ENCODE measurements at places on chromosomes 4 and X.

- DNase-seq = peak; percentile 84
These were observed 61.4 kb upstream of the TRIM2 start for GRCh38 chr4:153142700-153143438.

DNA sequence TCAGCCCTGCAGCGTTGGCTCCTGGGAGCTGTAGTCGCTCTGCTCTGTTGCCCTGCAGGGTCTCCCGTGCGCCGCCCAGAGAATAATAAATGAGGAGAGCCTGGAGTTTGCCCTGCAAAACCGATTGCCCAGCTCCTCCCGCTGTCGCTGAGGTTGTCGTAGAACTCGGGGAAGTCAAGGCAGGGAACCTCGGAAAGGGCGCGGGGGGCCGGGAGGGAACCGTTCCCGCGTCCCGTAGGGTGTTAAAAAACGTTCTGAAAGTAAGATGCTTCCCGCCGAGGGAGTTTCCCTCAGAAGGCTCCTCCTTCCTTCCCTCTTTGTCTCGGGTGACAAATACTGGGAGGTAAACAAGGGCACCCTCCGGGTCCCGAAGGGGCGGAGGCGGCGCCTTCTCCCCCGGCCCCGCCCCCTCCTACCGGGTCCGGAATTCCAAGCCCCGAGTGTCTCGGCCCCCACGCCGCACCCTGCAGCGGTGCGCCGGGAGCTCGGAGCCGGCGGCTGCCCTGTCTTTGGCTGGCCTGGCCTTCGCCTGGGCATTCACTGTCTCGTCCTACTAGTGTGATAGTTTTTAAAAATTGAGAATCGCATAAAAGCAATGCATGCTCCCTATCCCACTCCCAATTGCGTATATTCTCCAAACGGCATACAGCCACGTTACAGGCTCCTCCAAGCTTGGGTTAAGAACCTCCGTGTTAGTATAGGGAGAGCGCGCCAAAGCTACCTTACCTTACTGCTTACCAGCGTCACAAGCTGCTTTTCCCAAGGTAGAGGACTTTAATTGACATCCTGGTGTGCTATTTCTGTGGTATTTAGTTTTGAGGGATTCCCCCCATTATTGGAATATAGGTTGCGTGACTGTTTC, 964 bp upstream of the HMGB2 start:
- peak; percentile 93 for DNase-seq

DNA sequence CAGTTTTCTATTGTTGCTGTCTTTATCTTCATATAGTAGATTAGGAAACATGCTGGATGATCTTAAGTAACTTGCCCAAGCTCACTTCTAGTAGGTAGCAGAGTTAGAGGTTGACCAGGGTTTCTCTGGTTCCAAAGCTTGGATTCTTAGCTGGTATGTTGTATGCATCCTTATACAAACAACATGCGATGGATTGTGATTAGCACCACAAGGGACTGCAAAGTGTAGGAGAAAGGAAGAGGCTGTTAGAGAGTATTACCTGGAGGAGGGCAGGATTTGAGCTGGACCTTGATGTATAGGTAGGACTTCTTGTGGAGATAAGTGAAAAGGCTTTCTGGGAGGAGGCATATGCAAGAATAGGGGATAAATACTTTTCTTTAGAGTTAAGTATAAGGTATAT, 5.6 kb downstream of the STIM2 start:
- DNase-seq = no peak

DNA sequence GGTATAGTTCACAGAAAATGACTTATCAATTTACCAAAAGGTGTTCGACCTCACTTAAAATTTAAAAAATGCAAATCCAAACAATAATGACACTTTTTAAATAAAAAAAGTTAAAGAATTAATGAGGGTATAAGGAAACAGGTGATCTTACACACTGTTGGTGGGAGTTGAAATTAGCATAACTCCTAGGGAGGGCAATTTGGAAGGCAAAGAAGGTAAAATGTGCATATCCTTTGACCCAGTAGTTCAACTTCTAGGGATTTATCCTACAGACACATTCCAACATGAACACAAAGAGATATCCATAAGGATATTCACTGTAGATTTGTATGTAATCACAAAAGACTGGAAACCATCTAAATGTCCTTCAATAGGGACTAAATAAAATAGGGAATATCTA, 143.8 kb upstream of the DGKK start:
- DNase-seq = no peak

- no peak for DNase-seq
These were observed 79.4 kb downstream of the NLGN4X start for GRCh38 chrX:6149060-6149872.

DNA sequence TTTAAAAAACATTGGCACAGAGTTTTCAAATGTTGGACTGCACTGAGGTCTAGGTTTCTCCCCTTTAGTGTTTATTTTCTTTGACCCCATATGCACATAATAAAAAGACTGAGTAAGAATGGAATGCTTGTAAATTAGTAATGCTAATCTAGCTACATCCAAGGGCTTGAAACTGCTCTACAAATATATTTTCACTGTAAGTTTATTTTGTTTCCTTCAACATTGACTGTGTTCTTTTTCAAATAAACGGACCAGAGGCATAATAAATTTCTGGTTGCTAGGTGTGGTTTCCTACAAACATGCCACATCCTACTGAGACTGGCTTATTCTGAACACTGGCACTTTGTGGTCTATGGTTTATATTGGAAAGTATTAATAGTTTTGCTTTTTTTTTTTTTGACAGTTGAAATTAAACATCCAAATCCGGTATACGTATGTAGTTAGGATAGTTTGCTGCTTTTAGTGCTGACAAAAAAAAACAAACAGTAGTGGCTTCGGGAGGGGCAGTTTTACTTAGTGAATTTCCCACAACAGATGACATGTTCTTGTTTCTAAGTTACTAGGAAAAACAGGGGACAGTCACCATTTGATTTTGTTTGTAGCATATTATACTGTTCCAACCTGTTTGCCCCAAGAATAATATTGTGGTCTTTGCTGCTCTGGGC, 13.2 kb downstream of the CA5B start:
- DNase-seq = no peak

DNA sequence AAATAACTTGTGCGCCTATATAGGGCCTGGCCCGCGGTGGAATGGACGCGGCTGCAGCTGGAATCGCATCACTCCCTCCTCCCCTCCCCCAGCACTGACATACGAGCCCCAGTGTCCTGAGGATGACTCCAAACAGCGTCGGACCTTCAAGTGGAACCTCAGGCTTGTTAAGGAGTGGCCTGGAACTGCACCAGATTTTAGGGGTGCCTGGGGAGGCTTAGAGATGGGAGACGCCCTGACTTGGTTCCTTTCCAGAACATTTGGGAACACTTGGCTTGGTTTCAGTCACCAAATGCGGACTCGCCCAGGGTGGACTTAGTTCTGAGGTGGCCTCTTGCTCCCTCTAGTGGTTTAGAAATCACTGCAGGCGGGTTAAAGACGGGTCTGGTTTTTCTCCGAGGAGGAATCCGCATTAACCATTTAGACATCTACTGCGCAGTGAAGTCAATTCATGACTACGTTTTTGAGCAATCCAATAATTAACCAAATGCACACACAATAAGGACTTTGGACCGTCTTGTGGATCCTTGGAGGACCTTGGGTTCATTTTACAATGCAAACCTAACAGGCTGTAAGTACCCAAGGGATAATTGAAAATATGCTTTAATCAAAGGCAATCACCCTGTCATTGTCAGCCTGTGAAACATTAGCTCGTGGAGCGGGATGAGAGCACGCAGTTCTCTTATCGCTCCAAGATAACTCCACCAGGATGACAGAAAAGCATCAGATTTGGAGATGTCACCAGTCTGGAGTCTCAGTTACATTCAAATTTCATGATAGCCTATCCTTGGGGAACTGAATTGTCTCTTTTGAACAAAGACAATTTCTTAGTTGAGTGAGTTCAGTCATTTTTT, 11.2 kb upstream of the PDGFRA start:
- peak; percentile 87 for DNase-seq

DNA sequence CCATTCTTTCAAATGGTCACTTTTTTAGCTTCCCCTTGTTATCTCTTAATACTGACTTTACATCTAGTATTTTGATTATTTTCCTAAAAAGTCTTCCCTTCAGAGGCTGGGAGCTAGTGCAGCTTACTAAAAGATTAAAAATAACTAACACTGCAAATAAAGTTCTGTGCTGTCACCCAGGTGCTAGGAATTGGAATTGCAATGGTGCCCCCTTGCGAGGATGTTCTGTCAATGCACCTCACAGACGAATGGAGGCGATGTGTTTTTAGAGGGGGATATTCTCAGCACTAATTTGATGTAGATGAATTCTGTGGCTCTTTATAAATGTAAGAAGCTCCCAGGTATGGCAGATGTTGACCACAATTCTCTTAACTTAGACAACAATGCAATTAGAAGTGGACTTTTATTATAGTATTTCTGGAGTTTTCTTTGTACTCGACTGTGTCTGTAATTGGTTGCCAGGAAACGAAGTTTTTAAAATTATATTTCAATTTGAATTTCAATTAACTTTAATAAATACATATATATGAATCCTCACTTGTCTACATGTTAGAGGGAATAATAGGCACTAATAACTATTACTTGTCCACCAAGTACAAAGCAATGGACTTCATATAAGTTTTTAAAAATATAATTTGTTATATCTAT, 22.0 kb upstream of the SMIM31 start:
- peak; percentile 50 for DNase-seq

- DNase-seq = no peak
These were observed 20.6 kb downstream of the LYAR start for GRCh38 chr4:4269331-4269731.

DNA sequence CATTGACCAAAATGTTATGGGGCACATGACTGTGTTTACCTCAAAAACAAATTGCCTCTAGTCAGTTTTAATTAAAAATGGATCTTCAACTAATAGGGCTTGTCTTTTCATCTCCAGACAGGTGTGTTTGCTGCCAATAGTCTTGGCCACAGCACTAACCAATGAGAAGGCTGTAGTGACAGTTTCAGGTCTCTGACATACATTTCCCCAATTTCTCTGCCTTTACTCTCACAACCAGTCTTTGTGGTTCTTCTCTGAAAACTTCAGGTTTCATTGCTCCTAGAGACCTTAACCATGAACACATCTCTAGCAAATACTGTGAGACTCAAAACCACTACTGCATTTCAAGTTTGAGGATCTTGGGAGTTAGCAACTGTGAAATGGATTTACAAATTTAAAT, 3.5 kb upstream of the EDNRA start:
- no peak for DNase-seq

GRCh38 chr4:79227860-79228259, 98.0 kb downstream of the NAA11 start:
- DNase-seq = no peak

DNA sequence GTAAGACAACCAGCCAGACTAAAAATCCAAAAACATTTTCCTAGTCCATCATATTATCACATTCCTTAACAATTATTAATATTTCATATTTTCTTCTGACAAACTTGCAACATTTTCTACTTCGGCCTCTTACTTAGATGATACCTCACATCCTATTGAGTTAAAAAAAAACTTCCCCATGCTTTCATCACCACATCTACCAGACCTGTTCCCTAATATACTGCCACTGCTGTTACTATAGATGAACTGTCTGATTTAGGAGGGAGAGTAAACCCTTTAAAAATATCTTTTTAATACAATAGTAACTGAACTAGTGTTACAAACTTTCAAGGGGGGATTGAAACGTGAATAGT, 1.5 kb downstream of the FAM200B start:
- DNase-seq = peak; percentile 61

DNA sequence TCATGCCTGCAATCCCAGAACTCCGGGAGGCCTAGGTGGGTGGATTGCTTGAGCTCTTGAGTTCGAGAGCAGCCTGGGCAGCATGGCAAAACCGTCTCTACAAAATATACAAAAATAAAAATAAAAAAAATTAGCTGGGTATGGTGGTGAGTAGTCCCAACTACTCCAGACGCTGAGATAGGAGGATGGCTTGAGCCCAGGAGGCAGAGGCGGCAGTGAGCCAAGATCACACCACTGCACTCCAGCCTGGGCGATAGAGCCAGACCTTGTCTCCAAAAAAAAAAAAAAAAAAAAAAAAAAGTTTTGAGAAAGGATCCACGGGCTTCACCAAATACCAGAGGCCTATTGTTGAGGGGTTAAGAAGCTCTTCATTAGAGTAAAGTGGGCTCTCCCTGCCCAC, 8.0 kb downstream of the SUPT20HL2 start:
- DNase-seq = no peak

- peak; percentile 42 for DNase-seq
These were observed 72.3 kb upstream of the TNMD start for GRCh38 chrX:100512471-100512870.

DNA sequence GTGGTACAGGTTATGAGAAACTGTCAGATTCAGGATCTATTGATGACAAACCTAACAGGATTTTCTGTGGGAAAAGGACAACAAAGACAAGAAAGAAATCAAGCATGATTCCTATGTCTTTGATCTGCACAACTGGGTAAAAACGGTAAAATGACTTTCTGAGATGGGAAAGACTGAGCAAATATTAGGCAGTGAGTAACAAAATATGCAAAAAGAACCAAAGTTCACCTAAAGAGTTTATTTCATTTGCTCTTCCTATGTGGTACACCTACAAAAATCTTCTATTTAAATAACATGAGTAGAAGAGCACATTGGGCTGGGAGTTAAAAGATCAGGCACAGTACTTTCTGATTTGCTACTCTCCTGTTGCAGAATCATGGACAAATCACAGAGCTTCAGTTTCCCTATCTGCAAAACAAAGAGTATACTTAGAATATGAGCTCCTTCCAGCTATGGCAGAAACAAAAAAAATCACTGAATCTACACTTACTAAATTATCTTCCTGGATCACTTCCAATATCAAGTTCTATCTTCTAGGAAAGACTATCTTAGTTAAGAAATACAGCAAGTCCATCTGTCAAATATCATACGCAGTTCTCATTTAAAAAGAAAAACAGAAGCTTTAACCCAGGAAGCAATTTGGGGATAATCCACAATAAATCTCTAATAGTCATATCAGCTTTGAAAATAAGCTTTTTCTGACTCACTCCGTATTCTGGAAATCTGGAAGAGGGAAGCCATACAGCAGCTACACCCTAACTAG, 37.4 kb downstream of the NFXL1 start:
- DNase-seq = no peak

DNA sequence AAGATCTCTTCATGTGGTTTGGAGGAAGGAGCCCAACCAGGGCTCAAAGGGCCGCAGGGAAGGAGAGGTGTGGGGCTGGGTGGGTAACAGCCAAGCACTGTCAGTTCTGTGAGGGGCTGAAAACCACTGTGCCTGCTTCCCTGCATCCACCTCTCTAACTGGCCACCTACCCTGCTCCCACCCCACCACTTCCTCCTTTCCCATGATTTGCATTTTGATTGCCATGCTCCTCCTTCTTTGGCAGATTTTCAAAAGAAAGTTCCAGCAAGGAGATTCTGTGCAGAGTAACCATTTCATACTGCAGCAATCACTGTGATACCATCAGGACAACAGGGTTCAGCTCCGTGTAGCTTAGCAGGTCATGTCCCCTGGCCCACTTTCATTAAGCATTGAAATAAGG, 1.8 kb downstream of the ZNF674 start:
- no peak for DNase-seq

GRCh38 chr4:10809905-10810304, 125.3 kb upstream of the CLNK start:
- DNase-seq = no peak

DNA sequence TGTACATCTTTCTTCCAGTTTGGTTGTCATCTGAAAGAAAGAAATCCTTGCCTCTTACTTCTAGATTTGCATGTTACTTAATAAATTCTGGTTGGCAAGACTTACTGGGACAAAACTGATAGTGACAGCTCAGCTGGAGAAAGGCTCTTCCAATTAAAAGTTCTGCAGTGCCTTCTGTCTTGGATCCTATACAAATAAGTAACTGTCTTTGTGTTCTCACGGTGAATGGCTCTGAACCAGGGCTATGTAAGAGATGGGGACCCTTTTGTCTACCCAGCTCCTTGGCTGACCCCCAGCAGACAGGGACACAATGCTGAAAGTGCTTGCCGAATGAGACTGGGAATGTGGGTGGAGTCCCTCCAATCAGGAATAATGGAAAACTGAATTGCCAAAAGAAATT, 89.5 kb downstream of the AASDH start:
- DNase-seq = no peak
